Activated CD4-positive, alpha-beta T cell treated with anti-CD3 and anti-CD28 coated beads, Interleukin-2, amount 10 ng/mL, durations not matched to agents 24 days and 14 days (primary cell): ENCODE measurements at places on chromosomes 7 and 10. TPM values are rescaled to one million over a fixed set of nuclear protein-coding genes. Genes with fewer than 3 reads are reported as not detected.

DNA sequence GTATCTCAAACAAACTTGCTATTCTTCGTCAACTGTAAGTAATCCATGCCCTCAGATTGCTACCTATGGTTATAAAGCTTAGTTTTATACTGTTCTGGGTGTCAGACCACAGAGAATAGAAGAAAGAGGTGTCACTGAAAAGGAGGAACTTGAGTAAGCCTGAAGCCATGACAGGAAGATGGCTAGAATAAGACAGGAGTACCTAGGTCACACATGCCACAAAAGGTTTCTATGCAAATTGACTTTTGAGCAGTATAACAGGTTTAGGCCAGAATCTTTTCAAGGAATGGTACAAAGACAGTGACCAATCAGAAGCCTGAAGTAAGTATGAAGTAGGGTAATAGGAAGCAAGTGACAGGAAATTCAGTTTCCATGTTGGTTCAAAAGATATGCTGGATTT lies 23.5 kb downstream of the FBXW4 start:
- H3K4me1 ChIP-seq: peaks cover 7% of the 10 kb centered on the region
- DNase-seq: no peak
- peaks cover 54% of the 10 kb centered on the region for H3K36me3 ChIP-seq
- no peaks in the 10 kb centered on the region for H3K27me3 ChIP-seq

Gene PWWP2B
- total RNA-seq: 4.9 and 5.0 TPM in 2 replicates

- H3K4me1 ChIP-seq: no peaks in the 10 kb centered on the region
- DNase-seq: no peak
These were observed 6.9 kb upstream of the RAPGEF5 start for GRCh38 chr7:22363756-22364422.

- no peaks in the 10 kb centered on the region for H3K36me3 ChIP-seq
- no peaks in the 10 kb centered on the region for H3K4me1 ChIP-seq
- no peak for DNase-seq
- no peak overlapping the region for H3K4me3 ChIP-seq
- no peaks in the 10 kb centered on the region for H3K27me3 ChIP-seq
These were observed 199.0 kb downstream of the PPP1R9A start for GRCh38 chr7:95106401-95106800.

- no peak for DNase-seq
- H3K36me3 ChIP-seq: peaks cover 15% of the 10 kb centered on the region
- no peak overlapping the region for H3K4me3 ChIP-seq
These were observed 6.6 kb downstream of the NIPSNAP2 start for GRCh38 chr7:55970978-55971377.

- peak overlapping the region; percentile 77 for H3K27ac ChIP-seq
- DNase-seq: no peak
- peaks cover 16% of the 10 kb centered on the region for H3K36me3 ChIP-seq
These were observed 78.4 kb upstream of the IKZF1 start for GRCh38 chr7:50226145-50226544.

Gene EPHB6
- total RNA-seq: 5.9 and 7.3 TPM in 2 replicates

GRCh38 chr10:25176421-25176968 lies 1.7 kb downstream of the GPR158 start:
- H3K4me1 ChIP-seq: peaks cover 4% of the 10 kb centered on the region
- H3K27me3 ChIP-seq: peaks cover 32% of the 10 kb centered on the region
- no peak overlapping the region for H3K4me3 ChIP-seq
- no peak for DNase-seq

Gene EN2
- total RNA-seq: not detected in 2 replicates

Gene RBP3
- total RNA-seq: not detected in 2 replicates

- H3K27me3 ChIP-seq: no peaks in the 10 kb centered on the region
- H3K4me3 ChIP-seq: no peak overlapping the region
- DNase-seq: no peak
- no peaks in the 10 kb centered on the region for H3K36me3 ChIP-seq
- no peaks in the 10 kb centered on the region for H3K4me1 ChIP-seq
- H3K27ac ChIP-seq: no peak overlapping the region
These were observed 89.5 kb downstream of the THSD7A start for GRCh38 chr7:11742496-11742895.

DNA sequence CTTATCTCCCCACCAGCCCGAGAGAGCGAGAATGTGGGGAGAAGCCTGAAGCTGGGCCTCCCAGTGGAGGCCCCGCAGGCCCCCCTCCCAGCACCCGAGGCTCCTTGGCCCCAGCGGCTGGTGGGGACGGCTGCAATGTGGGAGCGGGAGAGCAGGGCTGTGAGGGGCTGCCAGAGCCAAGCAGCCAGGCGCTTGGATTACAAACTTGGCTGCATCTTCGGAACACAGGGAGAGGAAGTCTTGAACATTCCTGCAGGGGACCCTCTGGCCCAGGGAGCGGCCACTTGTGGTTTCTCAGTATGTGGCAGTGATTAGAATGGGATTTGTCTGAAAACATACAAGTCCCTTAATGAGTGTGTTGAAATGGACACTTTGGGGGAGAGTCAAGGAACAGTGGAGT lies 23.2 kb downstream of the ELN start:
- H3K4me3 ChIP-seq: no peak overlapping the region
- no peaks in the 10 kb centered on the region for H3K27me3 ChIP-seq
- H3K4me1 ChIP-seq: no peaks in the 10 kb centered on the region
- DNase-seq: no peak

- peaks cover 16% of the 10 kb centered on the region for H3K27me3 ChIP-seq
- no peak overlapping the region for H3K4me3 ChIP-seq
- no peak for DNase-seq
- no peaks in the 10 kb centered on the region for H3K4me1 ChIP-seq
These were observed 12.8 kb upstream of the PROSER2 start for GRCh38 chr10:11810313-11810766.

Gene PLEKHS1
- total RNA-seq: not detected in 2 replicates

Gene INA
- total RNA-seq: 0.92 and 1.4 TPM in 2 replicates

Gene ITPRID1
- not detected in 2 replicates for total RNA-seq

DNA sequence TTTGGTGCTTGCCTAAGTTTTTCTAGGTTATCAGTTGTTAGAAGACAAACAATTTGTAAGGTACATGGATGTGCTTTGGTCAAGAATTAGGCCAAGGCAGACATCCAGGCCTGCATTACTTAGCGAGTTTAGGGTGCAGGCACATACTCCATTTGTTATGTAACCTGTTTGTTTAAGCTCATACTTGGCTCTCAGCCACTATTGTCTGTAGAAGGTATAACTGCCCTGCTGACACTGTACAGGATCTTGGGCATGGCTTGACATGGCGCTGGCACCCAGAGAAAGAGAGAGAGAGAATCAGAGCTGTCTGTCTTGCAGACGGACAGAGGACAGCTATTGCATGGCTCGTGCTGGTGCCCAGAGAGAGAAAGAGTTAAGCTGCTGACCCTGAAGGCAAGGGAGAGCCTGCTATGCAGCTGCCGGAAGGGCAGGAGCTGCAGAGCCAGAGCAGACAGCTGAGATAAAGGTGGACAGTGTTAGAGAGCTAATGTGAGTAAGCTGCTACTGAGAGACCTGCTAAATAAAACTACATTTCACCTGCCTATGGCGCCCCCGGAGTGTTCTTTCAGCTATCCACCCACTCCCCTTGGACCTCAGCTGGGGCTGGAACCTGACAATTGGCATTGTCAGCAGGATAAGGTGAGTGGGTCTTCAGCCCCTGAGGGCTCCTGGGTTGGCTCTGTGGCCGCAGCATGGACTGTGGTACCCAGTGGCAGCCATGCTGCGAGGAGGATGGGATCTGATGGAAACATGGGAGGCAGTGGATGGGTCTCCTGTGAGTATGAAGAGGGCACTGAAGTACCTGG lies 120.9 kb upstream of the TMEM106B start:
- no peaks in the 10 kb centered on the region for H3K36me3 ChIP-seq
- no peak overlapping the region for H3K27ac ChIP-seq
- H3K27me3 ChIP-seq: no peaks in the 10 kb centered on the region
- DNase-seq: no peak
- no peaks in the 10 kb centered on the region for H3K4me1 ChIP-seq
- H3K4me3 ChIP-seq: no peak overlapping the region

- H3K27ac ChIP-seq: peak overlapping the region; percentile 93
- H3K4me1 ChIP-seq: peaks cover 38% of the 10 kb centered on the region
- peaks cover 2% of the 10 kb centered on the region for H3K27me3 ChIP-seq
- DNase-seq: peak; percentile 80
- H3K4me3 ChIP-seq: peak overlapping the region; percentile 97
- H3K36me3 ChIP-seq: peaks cover 21% of the 10 kb centered on the region
These were observed 3.3 kb downstream of the LFNG start for GRCh38 chr7:2522780-2523433.

Gene ADAP1
- 65.9 and 70.2 TPM in 2 replicates for total RNA-seq

Gene IFIT2
- 0.40 and 0.54 TPM in 2 replicates for total RNA-seq

DNA sequence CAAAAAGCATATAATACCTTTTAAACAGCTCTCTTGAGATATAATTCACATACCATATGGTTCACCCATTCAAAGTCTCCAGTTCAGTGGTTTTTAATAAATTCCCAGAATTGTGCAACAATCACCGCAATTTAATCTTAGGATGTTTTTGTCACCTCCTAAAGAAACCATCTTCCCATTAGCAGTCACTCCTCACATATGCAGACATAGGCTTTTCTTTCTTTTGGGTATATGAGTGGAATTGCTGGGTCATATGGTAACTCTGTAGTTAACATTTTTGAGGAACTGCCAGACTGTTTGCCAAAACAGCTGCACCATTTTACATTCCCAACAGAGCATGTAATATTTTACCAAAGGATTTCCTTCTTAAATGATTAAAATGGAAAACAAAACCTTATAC lies 57.0 kb downstream of the CC2D2B start:
- H3K27me3 ChIP-seq: peaks cover 10% of the 10 kb centered on the region
- DNase-seq: no peak
- peaks cover 2% of the 10 kb centered on the region for H3K36me3 ChIP-seq
- no peak overlapping the region for H3K27ac ChIP-seq
